ENCODE measurements at places on chromosomes 4 and X.

GRCh38 chrX:29231800-29232199, 644.6 kb downstream of the IL1RAPL1 start:
- DNase-seq: no peak

GRCh38 chrX:108993909-108994308, 257.5 kb upstream of the IRS4 start:
- no peak for DNase-seq

- peak; percentile 13 for DNase-seq
These were observed 415.0 kb downstream of the BCOR start for GRCh38 chrX:39682778-39683177.

- DNase-seq: peak; percentile 23
These were observed 6.8 kb upstream of the IQSEC2 start for GRCh38 chrX:53288189-53288588.

- DNase-seq: no peak
These were observed 23.4 kb downstream of the ACOX3 start for GRCh38 chr4:8417071-8417614.

DNA sequence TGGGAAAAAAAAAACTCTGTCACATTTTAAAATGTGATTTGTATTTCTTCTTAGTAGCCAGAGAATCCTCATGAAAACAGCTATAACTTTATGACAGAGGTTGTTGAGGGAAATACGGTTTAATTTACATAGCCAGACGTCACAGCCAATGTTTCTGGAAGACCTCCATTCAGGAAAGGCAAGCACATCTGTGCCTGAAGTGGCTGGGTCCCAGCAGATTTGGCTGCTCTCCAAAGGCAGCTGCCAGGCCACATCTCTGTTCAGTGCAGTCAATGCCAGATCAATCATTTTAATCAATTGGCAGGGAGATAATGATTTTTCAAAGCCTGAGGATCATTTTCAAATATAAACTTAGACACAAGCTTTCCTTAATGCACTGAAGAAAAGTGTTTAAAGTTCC, 86.5 kb upstream of the ZIC3 start:
- DNase-seq: no peak

GRCh38 chr4:142485452-142485851, 360.6 kb downstream of the INPP4B start:
- no peak for DNase-seq

DNA sequence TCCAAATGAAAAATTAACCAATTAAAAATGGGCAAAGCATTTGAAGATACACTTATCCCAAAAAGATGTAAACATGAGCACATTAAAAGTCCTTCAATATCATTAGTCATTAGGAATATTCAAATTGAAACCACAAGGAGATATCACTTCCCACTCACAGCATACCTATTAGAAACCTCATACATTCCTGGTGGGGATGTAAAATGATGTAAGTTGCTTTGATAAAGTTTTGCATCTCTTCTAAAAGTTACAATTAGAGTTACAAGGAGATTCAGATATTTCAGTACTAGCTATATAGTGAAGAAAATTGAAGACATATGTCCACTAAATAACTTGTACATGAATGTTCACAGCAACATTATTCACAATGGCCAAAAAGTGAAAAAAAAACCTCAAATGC, 1109.3 kb upstream of the LCORL start:
- no peak for DNase-seq

Measured in NCI-H2081 (cell line).